Stimulated activated naive CD4-positive, alpha-beta T cell treated with Interleukin-2 at 50 U/mL for 16 hours (primary cell): ENCODE measurements at places on chromosomes 7 and 10.

DNA sequence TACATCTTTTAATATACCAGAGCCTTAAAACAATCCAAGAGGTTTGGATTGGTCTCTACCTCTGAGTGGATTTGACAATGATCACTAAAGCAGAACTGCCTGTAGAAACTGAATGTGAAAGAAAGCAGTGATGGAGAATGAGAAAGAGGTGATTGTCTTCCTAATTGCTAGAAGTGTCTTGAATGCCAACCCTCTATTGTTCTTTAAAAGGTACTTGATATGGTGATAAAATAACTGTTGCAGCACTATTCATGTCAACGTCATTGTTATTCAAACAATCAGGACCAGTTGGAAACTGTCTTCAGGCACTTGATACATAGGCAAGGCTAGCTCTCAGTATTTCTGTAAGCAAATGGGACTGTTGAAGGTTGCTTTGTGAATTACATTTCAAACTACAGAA, 47.9 kb upstream of the ITPRID1 start:
- no peak for DNase-seq

DNA sequence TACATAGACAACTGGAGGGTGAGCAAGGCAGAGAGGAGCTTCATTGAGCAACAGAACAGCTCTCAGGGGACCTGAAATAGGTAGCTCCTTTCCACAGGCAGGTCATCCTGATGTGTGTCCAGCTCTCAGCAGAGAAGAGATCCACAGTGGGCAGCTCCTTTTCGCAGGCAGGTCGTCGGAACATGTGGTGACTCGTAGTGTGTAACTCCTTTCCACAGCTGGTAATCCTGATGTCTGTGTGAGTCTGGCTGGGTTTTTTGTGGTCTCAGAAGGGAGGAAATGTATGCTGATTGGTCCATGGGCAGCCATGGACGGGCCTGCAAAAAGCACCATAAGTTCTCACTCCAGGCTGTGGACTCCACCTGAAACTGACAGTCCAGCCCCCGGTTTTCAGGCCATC, 24.4 kb upstream of the TES start:
- DNase-seq: no peak

DNA sequence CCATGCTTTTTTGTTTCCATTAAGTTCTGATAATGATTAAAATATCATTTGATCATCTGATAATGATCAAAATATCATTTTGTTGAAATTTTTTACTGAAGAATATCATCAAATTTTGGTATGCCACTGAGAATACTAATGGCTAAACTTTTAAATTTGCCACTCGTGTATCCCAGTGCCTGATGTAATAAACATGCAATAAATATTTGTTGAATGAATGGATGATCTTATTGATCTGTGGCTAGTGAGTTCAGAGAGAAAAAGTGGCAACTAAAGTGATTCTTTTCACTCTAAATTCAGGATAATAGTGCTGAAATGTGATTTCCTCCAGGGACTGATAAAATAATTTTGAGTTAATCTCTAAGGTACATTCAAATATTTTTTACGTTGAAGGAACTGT, 159.3 kb upstream of the WNT16 start:
- DNase-seq: no peak

DNA sequence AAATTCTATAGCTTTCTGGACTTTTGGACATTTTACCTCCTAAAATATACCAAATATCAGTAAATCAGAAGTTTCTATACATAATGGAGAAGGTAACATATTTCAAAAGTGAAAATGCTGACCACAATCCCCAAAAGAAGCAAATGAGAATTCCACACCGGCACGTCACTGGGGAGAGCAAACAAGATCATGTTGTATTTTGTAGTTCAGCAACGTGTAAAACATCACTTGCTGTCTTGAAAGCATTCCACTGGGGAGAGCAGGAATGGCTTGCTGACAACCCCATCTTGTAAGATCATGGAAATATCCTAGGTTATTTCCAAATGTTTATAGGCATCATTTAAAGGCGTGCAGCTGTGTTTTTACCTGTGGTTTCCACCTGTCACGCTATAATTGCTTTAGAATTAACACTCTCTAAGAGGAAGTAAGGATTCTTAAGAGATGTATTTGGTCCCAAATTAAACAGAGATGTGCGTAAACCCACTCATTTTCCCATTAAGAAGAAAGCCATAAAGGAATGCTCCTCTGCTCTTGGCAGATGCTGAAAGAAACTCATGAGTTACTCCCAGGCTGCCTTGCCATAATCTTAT, 397.1 kb upstream of the POT1 start:
- DNase-seq: no peak

- DNase-seq: no peak
These were observed 104.3 kb downstream of the KCNMA1 start for GRCh38 chr10:77533146-77533886.

GRCh38 chr10:86206240-86206579, 160.4 kb downstream of the GRID1 start:
- no peak for DNase-seq
